ENCODE measurements at places on chromosomes 2 and 18.

DNA sequence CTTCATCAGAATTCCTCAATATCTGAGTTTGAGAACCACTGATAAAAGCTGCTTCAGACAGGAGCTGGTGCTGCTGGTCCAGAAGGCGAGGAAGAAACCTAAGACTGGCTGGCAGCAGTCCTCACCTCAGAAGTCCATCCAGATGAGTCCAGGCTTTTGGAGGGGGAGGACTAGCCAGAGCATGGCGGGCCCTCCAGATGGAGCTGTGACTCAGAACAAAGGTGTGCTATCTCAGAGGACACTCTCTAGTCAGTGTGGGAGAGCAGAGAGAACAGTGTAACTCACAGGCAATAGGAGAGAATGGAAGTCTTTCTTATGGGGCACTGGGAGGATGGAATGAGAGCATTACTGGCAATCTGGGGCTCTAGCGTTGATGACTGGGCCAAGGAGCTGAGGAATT, 191.4 kb downstream of the NYAP2 start:
- DNase-seq, result no peak

DNA sequence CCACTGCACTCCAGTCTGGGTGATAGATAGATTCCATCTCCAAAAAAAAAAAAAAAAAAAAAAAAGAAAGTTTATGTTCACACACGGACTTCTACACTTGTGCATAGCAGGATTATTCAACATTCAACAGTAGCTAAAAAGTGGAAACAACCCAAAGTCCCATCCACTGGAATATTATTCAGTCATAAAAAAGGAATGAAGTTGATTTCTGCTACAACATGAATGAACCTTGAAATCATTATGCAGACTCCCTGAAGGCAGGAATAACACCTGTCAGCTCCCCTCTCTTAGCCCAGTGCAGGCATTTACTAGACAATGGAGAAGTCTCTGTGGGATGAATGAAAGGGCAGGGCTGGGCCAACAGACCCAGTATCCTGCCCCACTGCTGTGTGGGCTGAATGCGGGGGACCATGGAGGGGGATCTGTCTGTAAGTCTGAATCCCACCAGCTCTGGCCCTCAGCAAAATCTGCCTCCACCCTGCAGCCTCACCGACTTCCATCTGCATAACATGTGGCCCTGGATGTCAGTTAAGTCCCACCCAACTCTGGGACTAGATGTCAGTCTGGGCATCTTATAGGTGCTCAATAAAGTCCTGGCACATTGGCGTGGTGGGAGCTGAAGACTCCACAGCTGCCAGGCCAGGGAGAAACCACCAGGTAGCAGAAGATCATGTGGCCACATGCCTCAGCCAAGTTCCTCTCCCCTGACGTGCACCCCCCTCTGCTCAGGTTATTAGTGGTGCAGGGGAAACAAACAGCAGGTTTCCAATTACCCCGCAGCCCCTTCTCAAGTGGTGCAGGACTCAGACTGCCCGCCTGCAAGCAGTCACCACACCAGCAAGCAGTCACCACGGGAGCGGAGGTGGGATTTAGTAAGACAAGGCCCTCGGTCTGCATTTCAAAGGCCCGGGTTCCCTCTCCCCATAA, 8.9 kb downstream of the ZFP36L2 start:
- DNase-seq, result no peak

GRCh38 chr2:115199966-115200365, 757.5 kb downstream of the DPP10 start:
- DNase-seq, result no peak

DNA sequence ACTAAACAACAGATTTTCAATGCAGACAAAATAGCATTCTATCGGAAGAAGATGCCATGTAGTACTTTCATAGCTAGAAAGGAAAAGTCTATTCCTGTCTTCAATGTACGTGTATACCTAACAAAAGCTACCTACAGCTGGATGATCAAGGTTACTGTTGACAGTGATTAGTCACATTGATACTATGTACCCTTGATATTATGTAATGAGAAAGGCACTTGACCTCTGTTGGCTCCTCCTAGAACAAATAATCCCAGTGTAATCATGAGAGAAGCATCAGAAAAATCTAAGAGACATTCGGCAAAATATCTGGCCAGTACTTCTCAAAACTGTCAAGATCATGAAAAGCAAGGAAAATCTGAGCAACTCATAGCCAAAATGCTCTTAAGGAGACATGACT, 44.4 kb upstream of the LRRTM4 start:
- DNase-seq, result no peak

DNA sequence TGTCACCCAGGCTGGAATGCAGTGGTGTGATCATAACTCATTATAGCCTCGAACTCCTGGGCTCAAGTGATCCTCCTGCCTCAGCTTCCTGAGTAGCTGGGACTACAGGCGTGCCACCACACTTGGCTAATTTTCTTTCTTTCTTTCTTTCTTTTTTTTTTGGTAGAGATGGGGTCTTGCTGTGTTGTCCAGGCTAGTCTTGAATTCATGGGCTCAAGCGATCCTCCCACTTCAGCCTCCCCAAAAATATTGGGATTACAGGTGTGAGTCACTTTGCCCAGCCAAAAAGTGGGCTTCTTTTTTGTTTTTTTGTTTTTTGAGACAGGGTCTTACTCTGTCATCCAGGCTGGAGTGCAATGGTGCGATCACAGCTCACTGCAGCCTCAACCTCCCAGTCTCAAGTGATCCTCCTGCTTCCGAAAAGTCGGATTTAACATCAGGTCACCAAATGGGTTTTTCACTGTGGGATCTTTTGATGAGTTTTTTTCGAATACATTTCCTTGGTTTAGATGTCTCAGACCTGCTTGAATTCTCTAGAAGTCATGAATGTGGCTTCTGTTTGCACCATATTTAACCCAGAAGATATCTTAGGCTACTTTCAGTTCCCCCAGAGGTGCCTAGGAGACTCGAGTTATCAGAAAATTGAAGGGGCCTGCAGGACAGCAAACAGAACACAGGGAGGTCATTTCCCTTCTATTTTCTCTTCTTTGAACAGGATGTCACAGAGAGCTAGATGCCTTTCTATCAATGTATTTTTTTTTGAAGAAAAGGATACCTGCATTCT, 8.9 kb downstream of the RAB31 start:
- no peak for DNase-seq

- DNase-seq, result no peak
These were observed 130.8 kb upstream of the NT5C1B start for GRCh38 chr2:18719978-18720775.

DNA sequence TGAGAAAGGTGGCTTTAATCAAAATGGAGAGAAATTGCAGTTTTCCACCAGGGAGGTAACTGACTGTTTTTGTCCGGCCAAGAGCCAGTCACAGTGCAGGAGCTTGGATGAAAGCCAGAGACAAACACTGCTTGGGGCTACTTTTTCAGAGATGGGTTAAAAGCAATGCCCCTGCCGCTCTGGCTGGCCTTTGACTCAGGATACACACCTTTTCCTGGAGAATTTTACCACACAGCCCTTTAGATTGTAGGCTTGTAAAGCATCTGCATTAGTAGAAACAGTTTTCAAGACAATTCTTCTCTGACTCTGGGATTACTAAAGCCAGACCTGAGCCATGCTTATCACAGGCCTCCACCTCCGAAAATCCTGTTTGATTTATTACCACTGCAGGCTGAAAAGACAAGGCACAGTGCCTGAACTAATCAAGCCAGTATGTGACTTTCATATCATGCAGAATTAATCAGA, 79.7 kb downstream of the CCBE1 start:
- DNase-seq, result no peak

- DNase-seq, result no peak
These were observed at the start of gene FHOD3 for GRCh38 chr18:36297417-36298125. FHOD3 (plus strand) TSS chr18:36297713; CDS start chr18:36297836, 123 bp downstream.

- no peak for DNase-seq
These were observed 18.7 kb upstream of the PUM2 start for GRCh38 chr2:20369366-20369765.

DNA sequence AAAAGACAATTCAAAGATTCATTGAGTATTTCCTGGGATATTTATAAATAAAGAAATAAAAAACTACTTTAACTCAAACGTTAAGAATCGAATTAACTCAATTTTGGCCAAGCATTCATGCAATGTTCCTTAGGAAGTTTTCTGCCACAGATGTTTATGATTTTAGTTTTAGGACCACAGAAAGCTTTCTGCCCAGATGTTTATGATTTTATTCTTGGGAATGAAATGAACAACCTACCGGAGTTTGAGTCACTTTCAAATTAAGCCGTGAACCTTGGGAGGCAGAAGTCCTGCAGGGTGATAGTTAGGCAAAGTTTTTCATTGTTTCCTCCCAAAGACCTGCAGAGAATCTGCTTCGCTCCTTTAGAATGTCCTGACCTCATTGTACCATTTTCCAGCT, 34.7 kb upstream of the MBP start:
- no peak for DNase-seq

DNA sequence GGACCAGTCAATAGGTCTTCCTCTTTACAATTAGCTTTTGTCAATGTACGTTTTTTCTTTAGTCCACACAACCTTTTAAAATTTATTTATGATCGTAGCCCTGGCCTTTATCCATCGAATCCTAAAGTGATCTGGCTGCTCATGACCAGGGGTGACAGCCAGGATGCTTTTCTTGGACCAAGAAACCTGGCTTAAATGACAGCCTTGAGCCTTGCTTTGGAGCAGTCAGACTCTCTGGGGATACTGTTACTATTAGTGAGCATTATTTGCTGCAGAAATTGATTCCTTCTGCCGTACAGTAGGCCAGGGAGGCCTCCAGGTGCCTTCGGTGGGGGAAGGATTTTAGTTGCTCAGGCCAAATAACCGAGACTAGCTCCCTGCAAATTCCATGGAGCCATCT, 70.2 kb downstream of the AGAP1 start:
- no peak for DNase-seq

DNA sequence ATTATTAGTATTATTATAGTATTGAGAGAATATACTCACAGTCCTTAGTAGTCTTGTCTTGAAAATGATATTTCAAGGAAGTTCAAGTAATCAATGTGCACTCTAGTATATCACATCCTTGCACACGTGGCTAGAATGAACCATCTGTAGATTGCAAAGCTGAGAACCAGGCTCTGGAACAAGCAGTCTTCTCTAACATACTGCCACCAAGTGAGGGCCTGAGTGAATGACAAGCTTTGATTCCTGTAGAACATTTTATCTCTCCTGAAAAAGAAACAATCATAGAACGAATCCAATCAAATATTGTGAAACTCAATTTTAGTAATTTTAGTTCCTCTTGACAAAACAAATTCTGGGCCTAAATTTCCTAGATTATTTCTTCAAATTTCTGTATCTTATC, 55.3 kb upstream of the SULT1C3 start:
- DNase-seq, result no peak

DNA sequence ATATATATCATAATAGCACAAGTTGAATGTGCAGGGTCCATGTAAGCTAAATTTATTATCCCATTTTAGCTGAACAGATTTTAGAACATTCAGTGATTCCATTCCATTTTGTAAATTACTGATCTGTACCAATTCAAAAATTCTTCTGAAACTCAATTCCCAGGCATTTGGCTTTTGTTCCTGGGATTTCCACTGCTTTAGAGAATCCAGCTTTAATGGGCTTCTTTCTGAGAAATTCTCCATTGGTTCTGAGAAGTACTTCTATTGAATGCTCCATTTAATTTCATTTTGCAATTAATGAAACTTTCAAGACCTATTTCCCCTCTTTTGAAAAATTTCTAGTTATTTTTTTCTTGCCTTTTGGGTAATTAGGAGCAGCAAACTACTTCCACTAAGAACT, 36.8 kb downstream of the BCL2 start:
- DNase-seq, result no peak

- DNase-seq, result no peak
These were observed 15.1 kb downstream of the PXDN start for GRCh38 chr2:1729242-1729641.

GRCh38 chr18:57437766-57438671, 2.8 kb downstream of the ONECUT2 start:
- DNase-seq, result no peak

DNA sequence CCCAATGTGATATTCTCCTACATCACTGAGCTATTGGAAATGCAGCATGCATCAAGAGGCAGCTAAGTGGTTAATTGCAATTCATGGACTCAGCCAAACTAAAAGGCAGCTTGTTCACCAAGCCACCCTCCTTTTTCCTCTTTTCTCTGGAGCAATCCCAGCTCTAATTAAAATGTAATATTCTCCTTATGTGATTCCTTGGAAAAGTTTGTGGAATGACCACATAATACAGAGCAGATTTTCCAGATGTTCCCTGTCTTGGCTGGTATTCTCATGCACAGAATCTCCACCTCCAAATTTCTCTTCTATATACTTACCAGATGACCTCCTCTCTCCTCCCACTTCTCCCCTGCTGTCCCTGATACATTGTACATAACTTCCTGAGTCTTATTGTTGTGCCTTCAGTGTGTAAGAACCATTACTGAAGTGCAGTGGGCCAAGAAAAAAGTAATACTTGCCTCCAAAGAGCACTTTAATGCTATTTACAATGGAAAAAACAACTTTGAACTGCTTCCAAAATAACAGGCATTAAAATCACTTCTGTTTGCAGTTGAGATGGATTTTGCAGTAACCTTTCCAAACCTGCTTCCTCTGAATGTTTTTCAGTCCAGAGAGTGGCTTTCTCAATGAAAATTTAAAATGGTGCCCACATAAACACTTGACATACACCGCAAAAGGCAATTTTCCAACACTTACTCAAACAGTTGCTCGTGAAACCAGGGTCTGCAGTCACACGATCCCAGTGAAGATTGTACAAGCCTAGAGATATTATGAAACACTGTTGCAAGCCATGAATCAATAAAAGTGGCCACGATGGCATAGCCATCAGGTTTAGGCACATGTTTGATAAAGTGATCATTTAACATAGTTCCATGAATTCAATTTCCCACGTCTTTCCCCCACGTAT, 258.0 kb downstream of the MTX2 start:
- DNase-seq, result no peak

- no peak for DNase-seq
These were observed 551.8 kb upstream of the SOX11 start for GRCh38 chr2:5140347-5140746.

DNA sequence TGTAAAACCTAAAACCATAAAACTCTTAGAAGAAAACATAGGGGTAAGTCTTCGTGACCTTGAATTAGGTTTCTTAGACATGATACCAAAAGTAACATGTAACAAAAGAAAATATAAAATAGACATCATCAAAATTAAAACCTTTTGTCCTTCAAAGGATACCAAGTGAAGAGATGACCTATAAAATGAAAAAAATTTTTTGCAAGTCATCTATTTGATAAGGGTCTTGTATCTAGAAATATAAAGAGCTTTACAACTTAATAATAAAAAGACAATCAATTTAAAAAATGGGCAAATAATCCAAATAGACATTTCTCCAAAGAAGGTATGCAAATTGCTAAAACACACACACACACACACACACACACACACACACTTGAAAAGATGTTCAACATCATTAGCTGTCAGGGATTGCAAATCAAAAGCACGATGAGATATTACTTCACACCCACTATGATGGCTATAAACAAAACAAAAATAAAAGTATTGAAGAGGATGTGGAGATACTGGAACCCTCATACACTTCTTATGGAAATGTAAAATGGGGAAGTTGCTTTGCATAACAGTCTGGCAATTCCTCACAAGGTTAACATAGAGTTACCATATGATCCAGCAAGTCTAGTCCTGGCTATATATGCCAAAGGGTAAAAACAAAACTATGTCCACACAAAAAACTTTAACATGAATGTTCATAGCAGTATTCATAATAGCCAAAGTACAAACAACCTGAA, 23.3 kb downstream of the SPDYA start:
- DNase-seq, result no peak

- DNase-seq, result no peak
These were observed 30.9 kb downstream of the CD28 start for GRCh38 chr2:203737360-203737759.

All from activated CD4-positive, CD25-positive, alpha-beta regulatory T cell treated with anti-CD3 and anti-CD28 coated beads, Interleukin-2, amount 50 U/mL, for 16 hours (primary cell).